ENCODE measurements at places on chromosomes 12 and 14. TPM values are rescaled to one million over a fixed set of nuclear protein-coding genes. Genes with fewer than 3 reads are reported as not detected.

The ARHGEF40 gene
- 8.7 TPM for polyA plus RNA-seq

The KRT82 gene
- not detected for polyA plus RNA-seq

The KLHDC1 gene
- 0.54 TPM for polyA plus RNA-seq

The HOXC12 gene
- 0.35 TPM for polyA plus RNA-seq

The STRAP gene
- polyA plus RNA-seq = 114 TPM

The TMEM179 gene
- not detected for polyA plus RNA-seq

The IRAK3 gene
- 0.17 TPM for polyA plus RNA-seq

The FAIM2 gene
- polyA plus RNA-seq = not detected

The C14orf180 gene
- not detected for polyA plus RNA-seq

The DDN gene
- 0.09 TPM for polyA plus RNA-seq

The ATF7 gene
- polyA plus RNA-seq = 18.0 TPM

The SDSL gene
- polyA plus RNA-seq = 1.4 TPM

The SINHCAF gene
- 32.2 TPM for polyA plus RNA-seq

The WDR89 gene
- polyA plus RNA-seq = 14.3 TPM

The FZD10 gene
- polyA plus RNA-seq = 0.55 TPM

The INSM2 gene
- not detected for polyA plus RNA-seq

The KRT71 gene
- polyA plus RNA-seq = not detected
